Transverse colon (tissue), 4 donors: ENCODE measurements at places on chromosomes 2 and 18.

- no peak for DNase-seq
Observed at GRCh38 chr2:108115868-108116267, 123.9 kb upstream of the SULT1C3 start.

DNA sequence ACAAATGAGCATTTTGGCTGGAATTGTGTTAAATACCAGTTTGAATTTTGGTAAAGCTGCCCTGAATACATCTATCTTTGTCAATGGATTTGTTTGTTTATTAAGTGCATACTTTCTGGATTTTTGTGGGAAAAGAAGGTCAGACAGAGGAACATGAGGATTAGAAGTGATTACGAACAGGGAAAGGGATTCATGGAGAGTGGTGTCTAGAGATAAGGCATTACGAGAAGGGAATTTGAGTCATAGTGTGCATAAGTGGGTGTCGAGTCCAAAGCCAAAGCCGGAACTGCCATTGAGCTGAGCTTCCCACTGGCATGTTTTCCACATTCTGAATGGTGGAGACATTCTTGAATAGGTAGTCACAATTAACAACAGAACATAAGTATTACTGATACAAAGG, 68.9 kb upstream of the EFEMP1 start:
- DNase-seq: peak; percentile 8

GRCh38 chr2:105795575-105795934, 50.8 kb downstream of the NCK2 start:
- DNase-seq: no peak

GRCh38 chr2:204545861-204546735, 823 bp downstream of the PARD3B start:
- peak; percentile 59 for DNase-seq

- no peak for DNase-seq
Observed at GRCh38 chr2:45496869-45497268, 114.2 kb downstream of the SRBD1 start.

DNA sequence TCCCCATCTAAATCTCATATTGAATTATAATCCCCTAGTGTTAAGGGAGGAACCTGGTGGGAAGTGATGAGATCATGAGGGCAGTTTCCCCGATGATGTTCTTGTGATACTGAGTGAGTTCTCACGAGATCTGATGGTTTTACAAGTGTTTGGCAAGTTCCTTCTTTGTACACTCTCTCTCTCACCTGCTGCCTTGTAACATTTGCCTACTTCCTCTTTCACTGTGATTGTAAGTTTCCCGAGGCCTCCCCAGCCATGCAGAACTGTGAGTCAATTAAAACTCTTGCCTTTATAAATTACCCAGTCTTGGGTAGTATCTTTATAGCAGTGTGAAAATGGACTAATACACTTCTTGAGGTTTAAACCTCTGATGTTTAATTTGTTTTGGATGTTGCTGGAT, 177.5 kb downstream of the CD8B2 start:
- no peak for DNase-seq

- DNase-seq: no peak
Observed at GRCh38 chr2:171545086-171545485, 22.8 kb downstream of the CYBRD1 start.

DNA sequence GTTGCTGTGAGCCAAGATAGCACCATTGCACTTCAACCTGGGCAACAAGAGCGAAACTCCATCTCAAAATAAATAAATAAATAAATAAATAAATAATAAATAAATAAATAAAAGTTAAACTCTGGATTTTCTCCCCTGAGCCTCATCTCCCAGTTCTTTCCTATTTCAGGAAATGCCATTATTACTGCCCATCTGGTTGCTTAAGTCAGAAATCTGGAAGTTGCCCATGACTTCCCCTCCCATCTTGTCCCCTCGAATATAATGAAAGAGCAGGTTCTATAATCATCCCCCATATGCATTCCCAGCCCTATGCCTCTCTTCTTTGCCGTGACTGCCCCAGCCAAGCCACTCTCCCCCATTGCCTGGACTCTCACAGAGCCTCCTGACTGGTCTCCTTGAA, 4.2 kb upstream of the PSD4 start:
- DNase-seq: no peak

DNA sequence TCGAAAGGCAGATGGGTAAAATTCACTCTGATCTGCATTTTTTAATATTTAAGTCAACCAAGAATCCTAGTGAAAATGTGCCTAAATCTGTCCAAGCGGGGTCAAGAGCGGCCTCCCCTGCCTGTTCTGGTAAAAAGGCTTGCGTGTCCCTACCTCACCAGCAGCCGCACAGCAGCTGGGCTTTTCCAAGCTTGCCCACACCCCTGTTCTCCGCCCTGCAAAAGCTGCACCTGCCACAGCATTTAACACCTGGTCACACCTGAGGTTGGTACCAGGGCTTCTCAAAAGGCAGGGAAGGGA, 25.8 kb upstream of the TMEM182 start:
- DNase-seq: no peak

GRCh38 chr2:28821295-28821958, 10.8 kb downstream of the SPDYA start:
- peak; percentile 56 for DNase-seq

DNA sequence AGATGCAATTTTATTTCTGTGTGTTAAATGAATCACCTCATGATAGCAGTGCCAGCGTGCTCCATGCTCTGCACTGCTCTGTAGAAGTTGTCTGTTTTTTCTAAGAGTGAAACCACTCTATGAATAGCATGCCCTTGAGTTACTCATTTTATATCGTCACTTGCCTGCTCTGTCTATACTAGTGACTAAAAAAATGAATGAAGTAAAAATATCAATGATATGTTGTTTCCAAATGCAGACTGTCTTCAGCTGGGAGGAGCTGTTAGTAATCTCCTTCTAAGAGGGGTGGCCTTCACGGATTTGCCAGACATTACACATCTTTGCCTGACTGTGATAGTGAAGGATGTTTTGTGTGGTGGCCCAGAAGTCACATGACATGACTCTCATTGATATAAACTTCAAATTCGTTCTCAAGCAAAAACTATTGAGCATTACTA, 852.1 kb downstream of the CNTNAP5 start:
- no peak for DNase-seq

DNA sequence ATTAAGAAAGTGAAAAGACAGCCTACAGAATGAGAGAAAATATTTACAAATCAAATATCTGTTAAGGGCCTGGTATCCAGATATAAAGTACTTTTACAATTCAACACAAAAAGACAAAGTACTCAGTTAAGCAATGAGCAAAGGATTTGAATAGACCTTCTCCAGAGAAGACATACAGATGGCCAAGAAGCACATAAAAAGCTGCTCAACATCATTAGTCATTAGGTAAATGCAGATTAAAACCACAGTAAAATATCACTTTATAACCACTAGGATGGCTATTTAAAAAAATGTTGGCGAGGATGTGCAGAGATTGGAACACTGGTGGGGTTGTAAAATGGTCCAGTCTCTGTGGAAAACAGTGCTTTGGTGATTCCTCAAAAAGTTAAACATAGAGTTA, 38.9 kb downstream of the RAB31 start:
- no peak for DNase-seq

GRCh38 chr18:8708670-8709069, 3.3 kb downstream of the MTCL1 start:
- no peak for DNase-seq

DNA sequence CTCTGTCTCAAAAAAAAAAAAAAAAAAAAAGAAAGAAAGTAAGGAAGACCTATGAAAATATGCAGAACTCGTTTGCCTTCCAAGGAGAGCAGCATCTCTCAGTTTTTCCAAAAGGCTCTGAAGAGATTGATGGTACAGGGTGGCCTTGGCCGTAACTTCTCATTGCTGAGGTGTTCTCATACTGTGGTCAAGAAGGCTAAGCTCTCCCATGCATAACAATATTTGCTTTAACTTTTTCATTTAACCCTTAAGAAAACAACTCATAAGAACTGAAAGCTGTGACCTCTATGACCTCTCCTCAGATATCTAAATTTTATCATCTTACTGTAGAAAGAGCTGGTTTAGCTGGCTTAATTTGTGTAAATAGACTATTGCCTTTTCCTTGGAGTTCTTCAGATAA, 37.1 kb upstream of the GATA6 start:
- no peak for DNase-seq

DNA sequence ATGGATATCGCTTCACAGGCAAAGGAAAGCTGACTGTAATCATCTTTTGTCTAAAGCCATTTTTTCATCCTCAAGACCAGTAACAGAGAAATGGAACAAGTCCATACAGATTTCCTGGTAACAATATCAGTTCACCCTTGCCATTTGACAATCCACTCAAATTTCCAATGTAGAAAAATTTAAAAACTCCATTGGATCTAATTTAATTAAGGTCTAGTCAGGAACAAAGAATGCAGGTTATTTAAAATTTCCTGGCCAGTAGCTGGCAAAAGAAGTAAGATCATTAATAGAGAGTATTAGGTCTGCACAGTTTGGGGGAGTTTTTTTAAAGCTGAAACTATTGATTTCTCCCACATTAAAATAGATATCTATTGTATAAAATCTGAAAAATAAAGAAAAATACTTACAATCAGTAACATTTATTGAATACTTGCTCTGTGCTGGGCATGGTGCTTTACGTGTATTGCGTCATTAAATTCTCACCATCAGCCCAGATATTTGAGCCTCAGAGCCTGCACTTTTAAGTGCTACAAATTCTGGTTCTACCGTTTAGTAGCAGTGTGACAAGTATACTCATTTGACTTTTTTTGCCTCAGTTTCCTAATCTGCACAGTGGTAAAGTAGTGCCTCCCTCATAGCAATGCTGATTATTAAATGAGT, 41.8 kb downstream of the SMARCAL1 start:
- no peak for DNase-seq

GRCh38 chr2:221399183-221399582, 172.9 kb downstream of the EPHA4 start:
- DNase-seq: no peak

- DNase-seq: no peak
Observed at GRCh38 chr18:9766076-9766481, 58.0 kb downstream of the RAB31 start.

DNA sequence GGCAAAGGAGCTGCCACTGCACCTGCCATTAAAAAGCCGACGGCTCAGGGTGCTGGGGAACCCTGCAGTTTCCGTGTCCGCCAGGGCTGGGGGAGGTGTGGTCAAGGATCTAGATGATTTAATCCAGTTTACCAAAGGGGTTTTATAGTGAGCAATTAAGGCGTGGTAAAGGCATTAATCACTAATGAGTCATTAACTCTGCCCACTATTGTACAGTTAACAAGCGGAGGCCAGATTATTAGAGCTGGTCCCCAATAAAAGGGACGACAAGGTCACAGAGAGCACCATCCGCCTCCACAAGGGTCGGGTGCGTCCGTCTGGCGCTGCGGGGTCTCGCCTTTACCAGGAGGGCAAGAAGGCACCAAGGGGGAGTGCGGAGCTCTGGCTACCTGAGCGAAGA, 9.6 kb downstream of the RAX start:
- no peak for DNase-seq

GRCh38 chr2:111220962-111221361, 100.2 kb downstream of the BCL2L11 start:
- no peak for DNase-seq

GRCh38 chr2:108367561-108368175, 10.1 kb upstream of the SULT1C4 start:
- no peak for DNase-seq

GRCh38 chr2:60735496-60736250, 20.4 kb upstream of the PAPOLG start:
- DNase-seq: no peak

DNA sequence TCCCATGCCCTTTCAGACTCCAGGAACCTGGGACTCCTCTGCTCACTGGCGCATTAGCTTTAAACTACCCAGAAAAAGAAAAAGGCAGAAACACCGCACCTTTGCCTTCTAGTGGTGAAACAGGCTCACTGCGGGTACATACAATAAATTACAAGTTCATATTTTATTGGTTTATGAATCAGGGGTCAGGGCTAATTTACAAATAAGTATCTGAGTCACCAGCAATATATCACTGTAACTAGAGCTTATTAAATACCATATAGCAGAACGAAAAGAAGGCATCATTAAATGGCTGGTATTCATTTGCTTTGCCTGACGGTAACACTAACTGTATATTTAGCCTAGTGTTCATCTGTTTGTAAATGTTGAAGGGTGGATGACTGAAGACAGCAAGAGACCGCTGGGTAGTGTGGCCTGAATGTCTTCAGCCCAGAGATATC, 26.9 kb upstream of the DTNB start:
- no peak for DNase-seq

DNA sequence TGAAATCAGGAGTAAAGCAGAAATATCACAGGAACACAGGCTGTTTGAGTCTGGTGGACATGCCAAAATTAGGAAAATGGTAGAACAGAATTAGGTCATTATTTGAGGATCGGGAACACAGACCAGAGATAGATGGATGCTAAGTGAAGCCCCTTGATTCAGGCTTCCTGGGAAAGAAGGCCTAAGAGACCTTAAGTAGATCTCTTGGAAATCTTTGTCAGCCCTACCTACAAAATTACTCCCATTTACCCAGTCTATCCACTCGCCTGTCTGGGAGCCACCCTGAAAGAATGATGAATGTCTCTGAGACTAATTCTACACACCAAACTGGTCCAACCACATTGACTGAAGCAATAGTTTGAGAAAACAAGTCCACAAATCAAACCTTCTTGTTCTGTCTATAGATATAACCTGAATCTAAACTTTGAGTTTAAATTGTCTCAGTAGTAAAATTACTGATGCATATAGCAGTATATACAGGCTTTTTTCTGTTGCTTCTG, 36.6 kb upstream of the TANK start:
- DNase-seq: no peak

- no peak for DNase-seq
Observed at GRCh38 chr2:201953396-201953795, 80.3 kb upstream of the FZD7 start.

- peak; percentile 31 for DNase-seq
Observed at GRCh38 chr18:8661754-8662559, 43.4 kb upstream of the MTCL1 start.

DNA sequence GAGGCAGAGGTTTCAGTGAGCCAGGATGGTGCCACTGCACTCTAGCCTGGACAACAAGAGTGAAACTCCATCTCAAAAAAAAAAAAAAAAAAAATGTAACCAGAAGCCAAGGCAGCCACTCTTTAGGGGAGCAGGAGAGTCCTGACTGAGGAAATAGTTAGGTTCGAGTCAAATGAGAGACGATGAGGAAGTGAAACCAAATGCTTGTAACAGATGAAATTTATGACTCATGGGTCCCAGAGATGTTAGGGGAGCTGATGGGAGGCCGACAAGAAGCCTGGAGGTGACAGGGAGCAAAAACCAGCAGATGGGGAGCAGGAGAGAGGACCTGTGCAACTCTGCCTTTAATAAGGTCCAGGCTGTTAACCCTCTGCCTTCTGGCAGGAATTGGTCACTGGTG, 756.1 kb upstream of the DDX18 start:
- DNase-seq: no peak

- no peak for DNase-seq
Observed at GRCh38 chr18:3579701-3580100, 129.7 kb downstream of the TGIF1 start.
